Renal cortex interstitium (tissue), 15 donors: ENCODE measurements at places on chromosomes 3 and 15. TPM values are rescaled to one million over a fixed set of nuclear protein-coding genes. Genes with fewer than 3 reads are reported as not detected.

Gene RASGRF1
- polyA plus RNA-seq = 0.43 TPM

Gene CTDSPL
- polyA plus RNA-seq = 114 TPM

Gene BLM
- 11.5 TPM for polyA plus RNA-seq

Gene MAP1A
- polyA plus RNA-seq = 10.0 TPM

Gene GPR62
- polyA plus RNA-seq = 0.40 TPM

Gene SLC12A8
- 8.3 TPM for polyA plus RNA-seq

Gene LMOD3
- polyA plus RNA-seq = 0.14 TPM

Gene INSYN1
- polyA plus RNA-seq = 22.8 TPM

Gene DGKG
- 0.93 TPM for polyA plus RNA-seq

Gene WWTR1
- 111 TPM for polyA plus RNA-seq

Gene ALS2CL
- polyA plus RNA-seq = 12.1 TPM

Gene TMEM266
- 9.8 TPM for polyA plus RNA-seq

Gene PPP1R14D
- 0.61 TPM for polyA plus RNA-seq

Gene SCN11A
- 1.4 TPM for polyA plus RNA-seq

Gene HSPBAP1
- 10.0 TPM for polyA plus RNA-seq

Gene OR5K2
- polyA plus RNA-seq = not detected

Gene TEX55
- not detected for polyA plus RNA-seq
